SJCRH30 (cell line): ENCODE measurements at places on chromosomes 13 and 19. TPM values are rescaled to one million over a fixed set of nuclear protein-coding genes. Genes with fewer than 3 reads are reported as not detected.

Gene FCHO1
- 2.8 and 3.0 TPM in 2 replicates for total RNA-seq

Gene NCAN
- 0.10 TPM in 1 of 2 replicates, not detected in the other for total RNA-seq

Gene METTL21C
- not detected in 2 replicates for total RNA-seq

Gene OR7E24
- total RNA-seq: not detected in 2 replicates

Gene RPS19
- total RNA-seq: 2,068 and 2,616 TPM in 2 replicates

Gene PSG7
- total RNA-seq: not detected in 2 replicates

Gene ZDHHC20
- total RNA-seq: 115 and 128 TPM in 2 replicates
